ENCODE measurements at places on chromosomes 16 and 17.

DNA sequence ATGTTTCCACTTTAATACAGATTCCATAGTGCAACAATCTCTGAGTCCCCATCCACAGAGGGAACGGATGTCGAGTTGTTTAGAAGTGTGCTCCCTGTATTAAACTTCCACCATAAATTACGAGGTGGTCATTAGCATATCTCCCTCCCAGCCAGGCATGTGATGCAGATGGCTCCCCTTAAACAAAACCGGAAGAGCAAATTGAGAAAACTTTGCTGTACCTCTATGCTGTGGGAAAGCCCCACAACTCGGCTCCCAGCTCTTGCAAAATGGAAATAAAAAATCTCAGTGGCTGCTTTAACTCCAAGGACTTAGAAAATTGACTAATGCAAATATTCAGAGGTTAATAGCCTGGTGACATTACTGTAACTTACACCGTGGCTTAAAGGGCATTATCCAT lies 290.9 kb downstream of the MAF start:
- no peak for DNase-seq

GRCh38 chr17:27473190-27473747 lies 17.0 kb downstream of the KSR1 start:
- DNase-seq = no peak

GRCh38 chr16:66924527-66925321 lies 611 bp downstream of the RRAD start:
- DNase-seq = no peak

DNA sequence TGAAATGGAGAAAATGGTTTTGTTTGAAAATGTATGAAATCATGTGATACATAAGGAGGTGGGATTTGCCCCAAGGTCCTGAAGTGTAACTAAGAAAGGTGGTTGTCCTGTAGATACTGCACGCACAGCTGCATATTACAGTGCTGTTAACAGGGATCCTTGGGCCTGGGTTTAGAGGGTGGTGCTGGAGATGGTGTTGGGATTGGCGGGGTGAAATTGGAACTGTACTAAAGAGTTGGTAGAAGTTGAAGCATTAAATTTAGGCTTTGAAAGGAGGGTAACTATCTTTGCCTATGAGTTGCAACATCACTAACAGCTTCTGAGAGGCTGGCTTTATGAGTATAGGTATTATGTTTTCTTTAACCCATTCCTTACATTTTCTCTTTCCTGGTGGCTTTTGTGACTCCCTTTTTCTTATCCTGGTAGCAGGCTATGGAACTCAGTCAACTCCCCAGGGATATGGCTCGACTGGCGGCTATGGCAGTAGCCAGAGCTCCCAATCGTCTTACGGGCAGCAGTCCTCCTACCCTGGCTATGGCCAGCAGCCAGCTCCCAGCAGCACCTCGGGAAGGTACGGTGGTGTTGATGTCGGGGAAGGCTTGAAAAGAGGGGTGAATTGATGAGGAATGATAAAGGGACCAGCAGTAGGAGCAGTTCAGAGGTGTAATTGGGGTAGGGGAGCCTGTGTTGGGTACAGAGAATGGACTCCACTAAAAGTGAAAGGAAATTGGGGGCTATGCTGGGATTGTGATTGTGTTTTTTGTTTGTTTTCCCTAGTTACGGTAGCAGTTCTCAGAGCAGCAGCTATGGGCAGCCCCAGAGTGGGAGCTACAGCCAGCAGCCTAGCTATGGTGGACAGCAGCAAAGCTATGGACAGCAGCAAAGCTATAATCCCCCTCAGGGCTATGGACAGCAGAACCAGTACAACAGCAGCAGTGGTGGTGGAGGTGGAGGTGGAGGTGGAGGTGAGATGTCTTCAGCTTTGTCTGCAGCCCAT lies 3.8 kb downstream of the FUS start:
- DNase-seq = no peak

GRCh38 chr16:87463722-87464690 lies 28.8 kb downstream of the ZCCHC14 start:
- no peak for DNase-seq

- DNase-seq = no peak
These were observed 8.2 kb downstream of the NXPH3 start for GRCh38 chr17:49583889-49584288.

DNA sequence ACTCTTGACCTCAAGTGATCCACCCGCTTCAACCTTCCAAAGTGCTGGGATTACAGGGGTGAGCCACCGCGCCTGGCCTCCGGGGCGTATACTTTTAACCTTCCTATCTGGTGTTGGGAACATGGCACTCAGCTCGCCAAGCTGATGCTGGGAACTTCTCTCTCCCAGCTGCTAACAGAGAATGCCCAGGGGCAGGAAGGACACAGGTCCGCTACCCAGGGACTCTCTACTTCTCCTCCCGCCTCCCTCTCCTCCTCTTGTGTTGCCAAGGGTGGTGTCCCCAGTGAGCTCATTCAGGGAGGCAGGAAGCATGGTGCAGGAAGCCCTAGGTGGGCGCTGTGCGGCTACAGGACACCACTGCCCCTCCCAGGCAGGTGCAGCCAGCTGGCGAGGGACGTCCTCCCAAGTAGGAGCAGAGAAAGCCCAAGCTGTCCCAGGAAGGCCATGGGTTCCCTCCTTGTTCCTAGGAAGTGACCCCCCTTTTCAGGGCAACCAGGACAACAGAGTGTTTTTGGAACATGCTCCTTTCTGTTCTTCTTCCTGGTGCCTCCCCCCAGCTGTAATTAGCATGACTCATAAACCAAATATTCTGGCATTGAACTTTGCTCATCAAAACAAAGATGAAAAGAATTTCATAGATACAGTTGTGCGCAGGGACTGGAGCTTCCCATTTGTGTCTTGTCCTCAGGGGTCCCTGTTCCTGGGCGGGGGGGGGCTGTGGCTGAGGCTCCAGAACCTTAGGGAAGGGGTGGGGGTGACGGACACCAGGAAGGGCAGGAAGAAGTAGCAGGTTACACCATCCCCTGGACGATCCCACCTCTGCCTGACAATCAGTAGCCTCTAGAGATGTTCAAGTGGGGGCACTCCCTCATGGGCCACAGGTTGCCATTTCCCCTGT lies 2.7 kb downstream of the C1QTNF1 start:
- DNase-seq = peak; percentile 33

GRCh38 chr17:60193482-60193881 lies 43.7 kb downstream of the CA4 start:
- no peak for DNase-seq

GRCh38 chr17:33712120-33712519 lies 419.0 kb upstream of the ASIC2 start:
- DNase-seq = no peak

- DNase-seq = no peak
These were observed 249.1 kb downstream of the GRIN2A start for GRCh38 chr16:9932919-9933653.

GRCh38 chr17:37647856-37648255 lies 4.6 kb upstream of the DDX52 start:
- no peak for DNase-seq

GRCh38 chr16:3444032-3444388 lies 530 bp downstream of the NAA60 start:
- DNase-seq = peak; percentile 63

DNA sequence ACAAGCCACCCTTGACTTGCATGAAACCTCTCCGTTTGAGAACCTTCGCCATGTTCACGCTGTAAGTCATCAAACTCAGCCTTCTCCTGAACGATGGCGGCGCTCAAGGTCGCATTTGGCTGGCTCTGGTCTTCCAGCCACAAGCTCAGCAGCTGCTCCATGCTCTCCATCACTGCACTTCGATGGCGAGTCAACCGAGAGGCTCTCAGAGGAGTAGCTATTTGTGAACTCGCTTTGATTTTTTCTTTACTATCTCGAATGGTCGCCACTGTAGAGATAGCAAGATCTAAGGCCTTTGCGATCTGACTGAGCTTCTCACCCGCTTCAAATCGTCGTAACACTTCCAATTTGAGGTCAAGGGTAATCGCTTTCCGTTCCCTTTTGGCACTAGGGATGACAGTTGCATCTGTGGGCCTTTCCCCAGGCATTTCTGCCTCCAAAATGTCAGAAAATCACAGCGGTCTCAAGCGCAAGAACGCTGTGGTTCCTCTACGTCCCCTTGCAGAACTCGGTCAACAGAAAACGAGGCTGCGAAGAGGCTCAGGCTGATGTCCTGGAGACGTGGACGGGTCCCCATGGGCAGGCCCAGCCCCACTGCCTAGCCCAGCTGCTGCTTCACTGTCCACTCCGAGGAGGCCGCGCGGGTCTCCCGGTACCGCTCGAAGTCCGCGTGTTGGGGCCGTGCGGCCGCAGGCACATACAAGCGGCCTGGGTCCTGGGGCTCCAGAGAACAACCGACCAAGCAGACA lies 23.1 kb downstream of the DEF8 start:
- no peak for DNase-seq

- no peak for DNase-seq
These were observed 358.3 kb upstream of the SOX9 start for GRCh38 chr17:71762526-71762925.

GRCh38 chr17:45092911-45093430 lies 31.9 kb downstream of the NMT1 start:
- DNase-seq = peak; percentile 96

DNA sequence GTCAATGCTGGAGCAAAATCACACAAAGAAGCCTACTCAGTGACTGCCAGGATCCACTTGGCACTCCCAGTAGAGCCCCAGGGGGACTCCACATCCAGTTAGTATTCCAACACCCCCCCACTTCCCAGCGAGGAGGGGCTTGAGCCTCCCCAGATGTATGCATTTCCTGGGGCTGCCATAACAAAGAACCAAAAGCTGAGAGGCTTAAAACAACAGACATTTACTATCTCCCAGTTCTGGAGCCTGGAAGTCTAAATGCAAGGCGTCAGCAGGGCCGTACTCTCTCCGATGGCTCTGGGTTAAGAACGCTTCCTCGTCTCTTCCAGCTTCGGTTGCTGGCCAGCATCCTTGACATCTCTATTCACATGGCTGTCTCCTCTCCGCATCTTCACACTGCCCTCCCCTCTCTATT lies 23.0 kb upstream of the GNA13 start:
- no peak for DNase-seq

- no peak for DNase-seq
These were observed 126.1 kb downstream of the IRX5 start for GRCh38 chr16:55056585-55057401.

DNA sequence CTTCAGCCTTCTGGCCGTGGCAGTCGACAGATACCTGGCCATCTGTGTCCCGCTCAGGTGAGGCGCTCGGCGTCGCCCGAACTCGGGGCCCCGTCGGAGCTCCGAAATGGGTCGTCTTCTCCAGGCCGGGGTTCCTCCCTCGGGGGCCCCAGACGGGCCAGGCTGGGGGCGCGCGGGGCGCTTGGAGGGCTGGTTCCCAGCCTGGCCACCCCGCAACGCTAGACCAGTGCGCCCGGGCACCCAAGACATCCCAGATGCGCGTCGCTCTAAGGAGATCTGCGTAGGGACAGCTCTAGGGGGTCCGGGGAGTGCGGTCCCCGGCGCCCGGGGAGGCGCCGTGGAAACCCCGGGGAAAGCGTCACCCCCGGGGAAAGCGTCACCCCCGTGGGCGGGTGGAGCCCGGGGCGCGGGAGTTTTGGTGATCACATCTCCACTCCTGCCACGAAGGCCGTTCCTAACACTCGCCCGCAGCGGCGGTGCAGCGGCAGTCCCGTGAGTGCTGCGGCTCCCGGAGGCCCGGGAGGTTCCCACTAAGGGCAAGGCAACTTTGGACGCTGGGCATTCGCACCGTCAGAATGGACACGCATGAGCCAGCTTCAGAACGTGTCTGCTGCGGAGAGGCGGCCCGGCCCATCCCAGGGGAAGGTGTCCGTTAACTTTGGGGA lies 729 bp downstream of the ADORA2B start:
- no peak for DNase-seq

- DNase-seq = no peak
These were observed 38.5 kb upstream of the CORO6 start for GRCh38 chr17:29661213-29661612.

- no peak for DNase-seq
These were observed 11.0 kb upstream of the RCVRN start for GRCh38 chr17:9916108-9916507.

GRCh38 chr17:9821921-9822320 lies at the start of gene GSG1L2:
GSG1L2 (minus strand) TSS chr17:9822079; CDS start chr17:9822071, 8 bp downstream.
- DNase-seq = no peak
